Cardiac ventricle fibroblast (primary cell): ENCODE measurements at places on chromosomes 11 and 22. TPM values are rescaled to one million over a fixed set of nuclear protein-coding genes. Genes with fewer than 3 reads are reported as not detected.

ACCS gene
- total RNA-seq = 7.9 and 18.2 TPM in 2 replicates

LAYN gene
- total RNA-seq = 3.9 and 4.1 TPM in 2 replicates

KCNJ5 gene
- total RNA-seq = not detected in 2 replicates

YAP1 gene
- total RNA-seq = 102 TPM in 2 replicates

SDHD gene
- total RNA-seq = 88.9 and 89.9 TPM in 2 replicates

ELFN2 gene
- 0.59 and 3.8 TPM in 2 replicates for total RNA-seq

KRTAP5-7 gene
- not detected in 2 replicates for total RNA-seq

SOX10 gene
- total RNA-seq = not detected in 2 replicates

SLC6A5 gene
- not detected in 2 replicates for total RNA-seq

MRGPRE gene
- not detected in 2 replicates for total RNA-seq
